Fibroblast of skin of abdomen (primary cell): ENCODE measurements at places on chromosomes 4 and X.

DNA sequence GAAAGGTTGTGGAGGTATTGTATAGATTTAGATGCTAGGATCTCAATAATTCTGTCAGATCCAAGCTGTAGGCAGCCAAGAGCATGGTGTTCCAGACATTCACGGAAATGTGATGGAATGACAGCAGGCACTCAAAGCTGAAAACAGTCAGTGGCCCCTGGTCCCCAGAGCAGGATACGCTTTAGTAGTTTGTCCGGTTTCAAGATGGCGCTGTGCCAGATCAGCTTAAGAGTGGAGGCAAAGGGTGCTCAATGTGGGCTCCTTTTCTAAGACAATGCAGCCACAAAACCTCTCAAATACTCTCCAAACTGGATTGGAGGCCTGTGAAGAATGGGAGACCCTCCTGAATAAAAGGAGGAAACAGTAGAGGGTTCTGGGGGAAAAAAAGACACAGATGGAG, 291.2 kb upstream of the HS3ST1 start:
- no peak for DNase-seq

DNA sequence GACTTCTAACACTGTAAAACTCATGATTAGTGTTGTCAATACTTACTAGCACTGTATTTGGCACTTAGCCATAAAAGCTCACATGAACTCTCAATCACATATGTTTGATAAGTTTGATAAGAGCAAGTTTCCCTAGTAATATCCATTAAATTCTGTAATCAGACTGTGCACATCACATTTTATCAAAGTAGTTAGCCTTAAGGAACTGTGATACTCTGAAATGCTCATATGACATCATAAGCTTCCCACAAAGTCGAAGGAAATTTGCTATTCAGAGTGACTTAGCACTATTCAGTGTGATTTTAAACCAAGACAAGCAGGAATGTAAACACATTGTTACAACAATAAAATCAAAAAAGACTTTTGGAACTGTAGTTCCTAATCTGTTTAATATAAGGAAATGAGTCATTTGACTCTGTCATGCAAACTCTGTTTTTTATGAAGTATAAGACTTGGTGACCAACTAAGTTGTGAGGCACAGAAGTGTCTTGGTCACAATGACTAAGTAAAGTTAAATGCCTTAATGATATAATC, 6.7 kb downstream of the SLC7A11 start:
- DNase-seq: peak; percentile 80

DNA sequence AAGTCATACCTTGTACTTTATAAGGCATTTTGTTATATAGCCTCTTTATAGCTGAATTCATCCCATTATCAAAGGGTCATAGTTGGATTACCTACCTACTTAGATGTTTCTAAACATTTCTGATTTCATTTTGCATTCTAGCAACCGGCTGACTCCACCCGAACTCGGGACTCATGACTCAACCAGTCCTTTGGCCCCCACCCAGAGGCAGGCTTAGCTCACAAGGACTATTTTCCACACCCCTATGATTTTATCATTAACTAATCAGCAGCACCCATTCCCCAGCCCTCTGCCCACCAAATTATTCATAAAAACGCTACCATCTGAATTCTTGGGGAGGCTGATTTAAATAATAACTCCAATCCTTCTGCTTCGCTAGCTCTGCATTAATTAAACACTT, 79.9 kb upstream of the EGFL6 start:
- DNase-seq: peak; percentile 29

- DNase-seq: no peak
These were observed 12.5 kb downstream of the OGT start for GRCh38 chrX:71545364-71545763.

DNA sequence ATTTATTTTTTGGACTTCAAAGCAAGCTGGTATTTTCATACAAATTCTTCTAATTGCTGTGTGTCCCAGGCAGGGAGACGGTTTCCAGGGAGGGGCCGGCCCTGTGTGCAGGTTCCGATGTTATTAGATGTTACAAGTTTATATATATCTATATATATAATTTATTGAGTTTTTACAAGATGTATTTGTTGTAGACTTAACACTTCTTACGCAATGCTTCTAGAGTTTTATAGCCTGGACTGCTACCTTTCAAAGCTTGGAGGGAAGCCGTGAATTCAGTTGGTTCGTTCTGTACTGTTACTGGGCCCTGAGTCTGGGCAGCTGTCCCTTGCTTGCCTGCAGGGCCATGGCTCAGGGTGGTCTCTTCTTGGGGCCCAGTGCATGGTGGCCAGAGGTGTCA, 15.3 kb downstream of the FGFR3 start:
- no peak for DNase-seq

- DNase-seq: no peak
These were observed 184.2 kb upstream of the RBPJ start for GRCh38 chr4:26136615-26137014.

GRCh38 chrX:40644176-40644575, 3.2 kb downstream of the CXorf38 start:
- DNase-seq: peak; percentile 16

DNA sequence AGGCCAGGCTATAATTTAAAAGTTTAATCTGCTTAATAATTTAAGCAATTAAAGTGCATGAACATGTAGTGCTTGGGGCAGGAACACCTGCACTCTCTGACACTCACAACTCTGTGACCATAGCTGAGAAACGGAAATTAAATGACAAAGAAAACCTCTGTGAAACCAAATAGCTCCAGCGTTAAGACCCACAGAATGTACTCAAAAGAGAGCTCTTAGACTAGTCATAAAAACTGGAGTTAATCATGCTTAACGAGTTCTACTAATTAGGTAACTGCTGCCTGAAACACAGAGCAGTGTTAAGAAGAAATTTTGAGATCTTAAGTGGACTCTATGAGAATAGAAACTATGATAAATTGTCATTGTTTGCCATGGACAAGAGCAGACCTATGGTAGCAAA, 174.4 kb upstream of the SPIN4 start:
- no peak for DNase-seq

DNA sequence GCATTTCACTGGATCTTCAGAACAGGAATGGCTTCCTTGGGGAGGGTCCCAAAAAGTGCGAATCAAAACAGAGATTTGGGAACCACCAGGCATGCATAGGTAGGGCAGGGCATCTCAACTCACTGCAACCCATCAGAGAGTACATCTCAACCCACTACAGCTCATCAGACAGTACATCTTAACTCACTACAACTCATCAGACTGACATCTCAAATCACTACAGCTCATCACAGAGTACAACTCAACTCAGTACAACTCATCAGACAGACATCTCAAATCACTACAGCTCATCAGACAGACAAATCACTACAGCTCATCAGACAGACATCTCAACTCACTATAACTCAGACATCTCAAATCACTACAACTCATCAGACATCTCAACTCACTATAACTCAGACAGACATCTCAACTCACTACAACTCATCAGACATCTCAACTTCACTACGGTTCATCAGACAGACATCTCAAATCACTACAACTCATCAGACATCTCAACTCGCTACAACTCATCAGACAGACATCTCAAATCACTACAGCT, 47.5 kb upstream of the CLDN34 start:
- DNase-seq: no peak

DNA sequence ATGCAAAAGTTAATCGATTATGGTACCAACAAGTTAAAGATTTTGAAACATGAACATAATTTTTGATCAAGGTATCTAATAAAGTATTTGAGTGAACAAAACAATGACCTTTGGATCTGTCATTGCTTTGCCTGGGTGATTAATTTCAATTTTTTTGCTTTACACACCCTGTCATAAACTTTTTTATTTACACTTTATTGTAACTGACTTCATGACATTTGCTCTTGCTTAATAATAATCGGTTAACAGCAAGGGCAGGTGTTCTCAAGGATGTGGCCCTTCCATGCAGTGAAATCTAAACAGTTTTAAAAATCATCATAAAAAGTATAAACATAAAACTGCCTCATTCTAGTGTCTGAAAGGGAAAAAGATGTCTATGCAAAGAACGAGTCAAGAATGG, 24.1 kb downstream of the ATOH1 start:
- DNase-seq: no peak

DNA sequence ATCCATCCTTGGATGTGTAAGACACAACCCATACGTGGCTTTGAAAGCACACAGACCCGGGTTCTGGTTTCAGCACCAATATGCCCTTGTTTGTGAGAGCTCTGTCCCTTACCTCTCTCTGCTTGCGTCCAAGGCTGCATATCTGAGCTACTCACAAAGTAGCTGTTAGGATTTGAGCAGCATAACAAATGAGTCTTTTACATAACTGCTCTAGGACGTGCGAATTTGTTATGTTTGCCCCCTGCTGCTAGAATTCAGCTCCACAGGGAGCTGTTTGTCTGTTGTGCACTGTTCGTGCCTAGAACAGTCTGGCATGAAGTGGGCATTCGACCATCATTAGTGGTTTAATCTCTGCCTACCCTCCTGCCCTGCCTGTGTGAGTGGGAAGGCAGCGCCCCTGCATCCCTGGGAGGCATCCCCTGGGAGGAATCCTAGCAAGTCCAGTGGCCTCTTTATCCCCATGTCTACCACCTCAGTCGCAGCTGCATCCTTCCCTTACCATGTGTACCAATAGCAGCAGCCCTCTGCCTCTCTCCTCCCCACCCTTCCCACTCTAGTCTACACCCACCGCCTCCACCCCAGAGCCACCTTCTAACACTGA, 42.1 kb downstream of the SLC2A9 start:
- DNase-seq: no peak

GRCh38 chrX:31449965-31450364, 378.1 kb upstream of the FTHL17 start:
- DNase-seq: peak; percentile 28

DNA sequence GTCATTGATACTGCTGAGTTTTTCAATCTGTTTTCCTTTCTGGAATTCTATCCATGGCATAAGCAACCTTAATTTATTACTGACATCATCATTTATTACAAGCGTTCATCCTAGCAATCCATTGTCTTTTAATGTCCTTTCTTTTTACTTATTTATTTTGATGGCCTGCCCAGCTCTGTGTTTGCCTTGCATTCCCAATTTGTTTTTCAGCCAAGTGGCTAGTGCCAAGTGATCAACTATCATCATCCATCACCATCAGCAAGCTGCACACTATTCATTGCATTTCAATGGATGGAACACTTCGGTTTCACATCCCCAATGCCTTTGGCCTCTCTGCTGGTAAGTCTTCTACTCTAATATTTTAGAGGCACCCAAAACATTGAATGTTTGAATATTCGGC, 831.7 kb upstream of the EPHA5 start:
- DNase-seq: no peak

GRCh38 chr4:54717694-54718093, 59.9 kb downstream of the KIT start:
- DNase-seq: no peak

DNA sequence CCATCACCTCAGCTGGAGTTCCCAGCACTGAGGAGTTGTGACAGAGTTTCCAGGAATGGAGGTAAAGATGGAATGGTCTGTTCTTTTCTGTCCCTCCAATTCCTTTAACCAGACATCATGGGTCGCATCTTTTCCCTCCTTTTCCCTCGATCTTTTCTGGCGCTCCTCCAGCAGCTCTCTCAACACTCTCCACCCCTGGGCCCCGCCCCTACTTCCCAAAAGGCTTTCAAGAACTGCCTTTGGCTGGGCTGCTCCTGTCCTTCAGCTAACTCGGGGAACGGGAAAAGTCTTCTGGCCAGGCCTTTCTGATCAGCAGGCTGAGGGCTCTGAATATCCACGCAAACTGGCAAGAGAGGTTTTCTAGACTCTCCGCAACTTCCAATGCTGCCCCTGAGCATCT, 34.0 kb downstream of the UTP14A start:
- DNase-seq: no peak

DNA sequence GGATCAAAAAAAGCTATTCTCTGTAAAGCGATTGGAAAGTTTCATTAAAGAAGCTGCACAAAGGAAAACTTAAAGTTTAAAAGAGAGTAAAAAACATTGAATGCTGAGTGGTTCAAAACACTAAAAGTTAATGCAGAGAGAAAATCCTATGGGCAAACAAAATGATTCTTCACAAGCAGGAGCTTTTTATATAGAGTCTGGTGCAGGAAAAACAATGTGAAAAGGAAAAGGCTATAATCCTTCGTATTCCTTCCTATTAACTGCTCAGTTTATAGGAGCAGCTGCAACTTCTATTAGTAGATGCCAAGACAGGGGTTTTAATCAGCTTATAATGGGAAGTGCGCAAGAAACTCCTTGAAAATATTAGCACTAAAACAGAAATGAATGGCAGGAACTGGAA, 100.7 kb downstream of the PDGFC start:
- no peak for DNase-seq

GRCh38 chrX:69109706-69110105, 55.5 kb downstream of the PJA1 start:
- DNase-seq: peak; percentile 63

DNA sequence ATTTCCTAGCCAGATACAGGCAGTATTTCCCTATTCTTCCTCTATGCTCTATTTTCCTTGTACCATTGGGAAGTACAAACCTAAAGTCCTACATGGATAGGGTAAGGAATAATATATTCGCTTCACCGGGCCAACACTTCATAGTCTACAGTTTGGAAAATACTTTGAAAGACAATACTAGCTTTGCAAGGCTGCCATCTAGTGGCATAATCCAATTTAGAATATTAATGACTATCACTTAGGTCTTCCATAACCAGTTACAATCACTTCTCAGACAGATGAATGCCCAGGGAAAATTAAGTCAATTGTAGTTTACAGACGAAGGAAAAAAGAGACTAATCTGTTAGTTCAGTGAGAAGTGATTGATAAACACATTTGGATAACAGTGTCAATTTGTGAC, 141.0 kb upstream of the FAM47C start:
- peak; percentile 0 for DNase-seq
